ENCODE measurements at places on chromosomes 6 and 20.

- no peak for DNase-seq
Observed at GRCh38 chr6:111625461-111626391, 20.0 kb upstream of the TRAF3IP2 start.

GRCh38 chr6:20416567-20417345 is 15.1 kb downstream of the E2F3 start:
- no peak for DNase-seq

GRCh38 chr6:42363926-42364849 is 87.5 kb downstream of the TRERF1 start:
- no peak for DNase-seq

GRCh38 chr6:53664623-53665022 is 933 bp downstream of the KLHL31 start:
- no peak for DNase-seq

DNA sequence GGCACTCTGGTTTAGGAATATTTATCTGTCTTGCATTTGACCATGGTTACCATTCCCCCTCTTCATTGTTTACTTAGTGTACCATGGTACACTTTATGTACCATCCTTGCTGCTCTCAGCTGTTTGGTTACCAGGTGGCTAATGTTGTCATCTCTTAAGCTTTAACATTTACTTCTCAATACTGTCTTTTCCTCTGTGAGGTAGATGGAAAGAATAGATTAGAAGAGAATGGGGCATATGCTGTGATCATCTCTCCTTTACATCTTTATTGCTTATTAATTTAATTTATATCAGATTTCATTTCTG is 109.2 kb downstream of the NCOA3 start:
- DNase-seq: no peak

GRCh38 chr20:24406750-24407149 is 62.7 kb upstream of the SYNDIG1 start:
- DNase-seq: no peak

DNA sequence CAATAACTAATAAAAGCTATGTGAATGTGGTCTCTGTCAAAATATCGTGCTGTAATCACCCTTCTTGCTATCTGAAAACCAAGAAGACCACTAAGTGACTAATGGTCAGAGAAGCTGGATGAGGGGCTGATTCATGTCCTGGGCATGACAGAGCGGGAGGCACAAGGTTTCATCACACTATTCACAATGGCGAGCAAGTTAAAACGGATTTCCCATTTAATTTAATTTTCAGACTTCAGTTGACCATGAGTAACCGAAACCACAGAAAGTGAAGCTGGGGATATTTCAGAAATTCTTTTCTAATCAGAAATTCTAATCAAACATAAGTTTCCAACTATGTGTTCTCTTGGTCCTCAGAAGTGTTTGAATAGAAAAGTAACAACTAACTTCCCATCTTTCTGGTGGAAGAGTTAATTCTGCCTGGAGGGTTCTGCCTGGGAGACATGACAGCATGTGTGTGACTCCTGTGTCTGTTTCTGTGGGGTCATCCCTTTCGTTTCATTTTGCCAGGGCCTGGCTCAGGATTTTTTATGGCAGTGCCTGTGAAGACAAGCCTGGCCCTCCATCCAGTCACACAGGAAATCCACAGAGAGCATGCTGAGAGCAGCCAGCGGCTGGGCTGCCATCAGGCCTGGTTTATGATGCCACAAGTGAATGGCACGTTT is 98.9 kb downstream of the FAM120B start:
- peak; percentile 60 for DNase-seq

DNA sequence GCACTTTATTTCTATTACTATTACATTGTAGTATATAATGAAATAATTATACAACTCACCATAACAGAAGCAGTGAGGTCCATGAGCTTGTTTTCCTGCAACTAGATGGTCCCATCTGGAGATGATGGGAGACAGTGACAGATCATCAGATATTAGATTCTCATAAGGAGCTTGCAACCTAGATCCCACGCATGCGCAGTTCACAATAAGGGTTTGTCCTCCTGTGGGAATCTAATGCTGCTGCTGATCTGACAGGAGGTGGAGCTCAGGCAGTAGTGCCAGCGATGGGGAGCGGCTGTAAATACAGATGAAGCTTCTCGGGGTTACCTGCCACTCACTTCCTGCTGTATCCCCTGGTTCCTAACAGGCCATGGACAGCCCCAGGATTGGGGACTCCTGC is 139.5 kb upstream of the TCF21 start:
- DNase-seq: no peak

DNA sequence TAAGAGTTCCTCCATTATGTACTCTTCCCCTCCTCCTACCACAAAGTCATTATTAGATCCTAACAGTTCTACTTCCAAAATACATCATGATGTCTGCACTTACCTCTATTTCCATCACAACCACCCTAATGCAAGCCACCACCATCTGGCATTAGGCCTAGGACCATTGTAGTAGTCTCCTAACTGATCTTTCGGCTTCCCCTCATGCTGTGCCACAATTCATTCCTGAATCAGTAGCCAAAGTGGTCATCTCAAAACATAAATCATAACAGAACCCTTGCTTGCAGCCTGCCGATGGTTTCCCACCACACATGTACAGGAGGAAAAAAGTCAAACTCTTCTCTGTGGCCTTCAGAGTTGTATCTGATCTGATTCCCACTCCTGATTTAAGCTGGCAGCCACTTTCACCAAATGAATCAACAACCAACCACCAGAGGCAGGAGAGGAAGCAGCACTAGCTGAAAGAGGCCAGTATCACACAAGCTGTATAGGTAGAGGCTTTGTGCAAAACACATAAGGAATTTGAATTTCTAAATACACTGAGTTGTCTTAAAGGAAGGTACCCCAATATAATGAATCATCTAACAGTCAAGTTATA is 26.1 kb downstream of the FAM184A start:
- no peak for DNase-seq

DNA sequence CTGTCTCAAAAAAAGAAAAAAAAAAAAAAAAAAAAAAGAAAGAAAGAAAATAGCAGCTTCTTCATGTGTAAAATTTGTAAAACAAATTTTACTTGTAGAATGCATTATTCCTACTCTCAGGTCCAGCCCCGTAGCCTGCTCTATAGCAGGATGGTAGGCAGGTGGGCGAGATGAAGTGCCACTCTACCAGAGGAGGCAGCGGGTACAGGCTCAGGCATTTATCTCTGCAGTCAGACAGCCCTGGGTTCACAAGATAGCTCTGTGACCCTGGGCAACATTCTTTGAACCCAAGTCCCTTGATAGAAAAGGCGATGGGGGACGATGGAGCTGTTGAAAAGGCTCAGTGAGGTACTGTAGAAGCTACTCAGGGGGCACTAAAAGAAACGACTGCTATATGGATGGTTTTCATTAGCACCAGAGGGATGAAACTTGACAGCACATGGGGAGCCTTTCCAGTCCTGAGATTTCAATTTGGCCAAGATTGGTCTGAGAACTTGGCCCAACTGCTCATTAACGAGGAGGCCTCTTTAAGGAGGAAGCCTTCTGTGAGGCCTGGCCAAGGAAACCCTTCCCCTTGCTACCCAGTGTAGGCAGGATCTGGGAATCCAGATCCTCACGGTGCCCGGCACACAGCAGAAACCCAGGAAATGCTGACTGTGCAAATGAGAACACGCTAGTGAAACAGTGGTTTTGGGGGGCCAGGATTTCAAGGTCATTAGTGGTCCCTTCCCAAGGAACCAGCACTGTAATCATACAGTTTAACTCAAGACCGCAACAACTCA is 63.1 kb downstream of the MYH7B start:
- no peak for DNase-seq

- DNase-seq: no peak
Observed at GRCh38 chr6:11729076-11729475, 49.5 kb downstream of the ADTRP start.

- DNase-seq: no peak
Observed at GRCh38 chr6:63634630-63635029, 972 bp upstream of the PHF3 start.

DNA sequence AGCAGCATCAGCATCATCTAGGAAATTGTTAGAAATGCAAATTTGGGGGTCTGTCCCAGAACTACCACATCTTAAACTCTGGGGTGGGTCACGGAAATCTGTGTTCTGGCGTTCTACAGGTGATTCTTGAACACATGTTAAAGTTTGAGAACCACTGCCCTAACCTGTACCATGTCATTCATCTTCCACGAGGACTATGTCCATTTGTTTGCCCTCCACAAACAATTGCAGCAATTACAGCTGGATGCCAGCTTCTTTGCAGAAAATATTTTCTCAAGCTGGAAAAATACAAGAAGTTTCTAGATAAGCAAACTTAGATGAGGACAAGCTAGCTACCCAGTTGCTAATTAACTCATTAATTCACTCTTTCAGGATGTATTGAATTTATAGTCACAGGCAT is 54.1 kb downstream of the MAFB start:
- no peak for DNase-seq

DNA sequence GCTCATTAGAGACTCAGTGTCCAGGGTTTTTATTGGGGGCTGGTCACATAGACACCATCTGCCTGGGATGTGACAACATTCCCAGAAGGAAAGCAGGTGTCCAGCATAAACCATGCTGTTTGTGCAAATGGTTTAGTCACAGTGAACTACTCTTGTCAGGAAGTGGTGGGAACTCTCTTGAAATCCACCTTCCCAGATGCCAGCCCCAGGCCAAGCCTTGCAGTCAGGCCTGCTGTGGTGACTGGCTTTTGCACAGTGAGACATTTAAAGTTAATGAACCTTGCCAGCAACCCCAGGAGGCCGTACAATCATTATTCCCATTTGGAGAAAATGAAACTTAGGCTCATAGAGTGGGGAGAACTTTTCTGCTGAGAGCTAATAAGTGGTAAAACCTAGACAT is 242.5 kb upstream of the KCNG1 start:
- DNase-seq: no peak

GRCh38 chr6:43931201-43931600 is 161.2 kb downstream of the VEGFA start:
- no peak for DNase-seq

DNA sequence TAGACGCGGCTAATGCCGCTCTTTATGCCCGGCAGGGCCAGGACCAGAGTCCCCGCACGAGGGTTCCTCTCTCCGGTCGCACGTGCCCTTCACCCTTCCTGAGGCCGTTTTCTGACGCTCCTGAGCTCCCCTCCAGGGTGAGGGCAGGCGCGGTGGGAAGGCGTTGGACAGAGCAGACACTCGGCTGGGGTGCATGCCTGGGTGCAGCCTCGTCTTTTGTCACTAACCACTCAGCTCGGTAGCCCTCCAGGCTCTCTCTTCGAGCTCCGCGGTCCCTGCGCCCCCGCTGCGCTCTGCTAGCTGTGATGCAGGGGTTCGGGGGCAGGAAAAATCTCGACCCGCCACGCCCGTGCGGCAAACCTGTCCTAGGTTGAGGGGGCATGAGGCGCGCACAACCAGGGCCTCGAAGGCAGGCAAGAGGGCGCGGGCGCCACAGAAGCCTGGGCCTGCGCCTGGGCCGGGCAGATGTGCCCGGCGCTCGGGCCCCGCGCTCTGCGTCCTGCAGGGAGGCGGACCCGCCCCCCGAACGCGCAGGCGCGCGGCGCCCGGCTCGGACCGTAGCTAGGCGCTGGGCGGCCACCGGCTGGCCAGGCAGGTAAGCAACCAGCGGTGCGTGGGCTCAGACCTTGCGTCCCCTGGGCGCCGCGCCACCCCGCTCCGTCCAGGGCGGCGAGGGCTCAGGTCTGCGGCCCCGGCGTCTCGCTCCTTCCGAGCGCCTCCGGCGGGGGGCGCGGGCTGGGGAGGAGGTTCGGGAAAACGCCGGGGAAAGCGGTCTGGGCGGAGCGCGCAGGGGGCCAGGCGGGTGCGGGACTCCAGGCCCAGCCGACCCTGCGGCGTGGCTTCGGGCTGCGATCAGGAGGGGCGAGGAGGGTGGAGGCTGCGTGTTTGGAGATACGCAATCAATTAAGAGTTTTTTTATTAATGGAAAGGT is at the start of gene L3MBTL1:
Gene L3MBTL1 (plus strand): TSS at position 548 of the 931 bp plus-strand sequence. CDS start 5,807 bp downstream, outside the sequence.
- DNase-seq: no peak

DNA sequence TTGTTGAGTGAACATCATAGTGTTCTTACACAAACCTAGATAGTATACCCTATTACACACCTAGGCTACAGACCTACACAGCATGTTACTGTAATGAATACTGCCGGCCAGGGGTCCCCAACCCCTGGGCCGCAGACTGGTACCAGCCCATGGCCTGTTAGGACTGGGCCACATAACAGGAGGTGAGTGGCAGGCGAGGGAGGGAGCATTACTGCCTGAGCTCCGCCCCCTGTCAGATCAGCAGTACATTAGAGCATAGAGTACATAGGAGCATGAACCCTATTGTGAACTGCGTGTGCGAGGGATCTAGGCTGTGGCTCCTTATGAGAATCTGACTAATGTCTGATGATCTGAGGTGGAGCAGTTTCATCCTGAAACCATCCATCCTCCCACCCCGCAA is 126.3 kb downstream of the PRND start:
- no peak for DNase-seq
